Prostate gland (tissue), 2 donors: ENCODE measurements at places on chromosomes 3 and 15. TPM values are rescaled to one million over a fixed set of nuclear protein-coding genes. Genes with fewer than 3 reads are reported as not detected.
A peak's percentile ranks its signal among the peaks of the same experiment; 100 is the strongest.

DNA sequence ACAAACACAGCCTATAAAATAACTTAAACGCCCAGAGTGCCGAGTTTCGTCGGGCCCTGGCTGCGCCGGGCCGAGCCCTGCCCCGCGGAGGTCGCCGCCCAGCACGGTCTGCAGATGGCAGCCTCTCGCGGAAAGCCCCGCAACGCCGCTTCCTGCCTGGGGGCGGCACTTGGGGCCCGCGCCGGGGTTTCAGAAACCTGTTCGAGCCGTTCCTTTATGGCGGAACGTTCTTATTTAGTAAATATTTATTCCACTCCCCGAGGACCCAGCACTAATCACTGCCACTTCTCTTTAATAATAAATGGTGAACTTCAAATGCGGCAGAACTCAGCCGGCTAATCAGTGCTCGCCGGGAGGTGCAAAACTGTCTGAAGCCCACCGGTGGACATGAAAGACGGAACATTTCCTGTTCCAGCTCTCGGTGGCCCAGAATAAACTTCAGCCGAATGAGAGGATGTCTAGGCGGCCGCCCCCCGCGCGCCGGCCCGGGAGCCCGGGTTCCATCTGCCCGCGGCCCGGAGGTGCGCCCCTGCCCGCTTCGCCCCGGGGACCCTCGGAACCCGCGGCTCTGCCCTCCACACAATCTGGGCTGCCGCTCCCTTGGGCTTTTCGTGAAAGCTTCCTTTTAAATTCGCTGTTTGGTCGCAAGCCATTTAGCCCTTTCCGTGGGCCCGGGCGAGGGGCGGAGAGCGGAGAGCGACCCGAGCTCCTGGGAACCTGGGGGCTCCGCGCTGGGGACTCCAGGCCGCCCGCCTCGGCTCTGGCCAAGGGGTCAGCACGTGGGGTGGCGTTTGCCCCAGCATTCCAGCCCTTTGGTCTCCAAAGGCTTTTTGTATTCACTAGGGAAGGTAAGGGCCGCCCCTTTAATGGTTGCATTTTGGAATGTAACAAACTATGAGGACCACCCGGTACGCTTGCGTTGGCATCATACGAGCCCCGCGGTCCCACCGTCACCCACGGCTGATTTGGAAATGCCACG is 110.8 kb upstream of the ATP11B start:
- peak; percentile 30 for DNase-seq

Gene TNFAIP8L3
- 3.5 TPM for total RNA-seq

Gene SAMMSON
- 2.8 TPM for total RNA-seq

Gene RAD54L2
- total RNA-seq: 12.9 TPM

DNA sequence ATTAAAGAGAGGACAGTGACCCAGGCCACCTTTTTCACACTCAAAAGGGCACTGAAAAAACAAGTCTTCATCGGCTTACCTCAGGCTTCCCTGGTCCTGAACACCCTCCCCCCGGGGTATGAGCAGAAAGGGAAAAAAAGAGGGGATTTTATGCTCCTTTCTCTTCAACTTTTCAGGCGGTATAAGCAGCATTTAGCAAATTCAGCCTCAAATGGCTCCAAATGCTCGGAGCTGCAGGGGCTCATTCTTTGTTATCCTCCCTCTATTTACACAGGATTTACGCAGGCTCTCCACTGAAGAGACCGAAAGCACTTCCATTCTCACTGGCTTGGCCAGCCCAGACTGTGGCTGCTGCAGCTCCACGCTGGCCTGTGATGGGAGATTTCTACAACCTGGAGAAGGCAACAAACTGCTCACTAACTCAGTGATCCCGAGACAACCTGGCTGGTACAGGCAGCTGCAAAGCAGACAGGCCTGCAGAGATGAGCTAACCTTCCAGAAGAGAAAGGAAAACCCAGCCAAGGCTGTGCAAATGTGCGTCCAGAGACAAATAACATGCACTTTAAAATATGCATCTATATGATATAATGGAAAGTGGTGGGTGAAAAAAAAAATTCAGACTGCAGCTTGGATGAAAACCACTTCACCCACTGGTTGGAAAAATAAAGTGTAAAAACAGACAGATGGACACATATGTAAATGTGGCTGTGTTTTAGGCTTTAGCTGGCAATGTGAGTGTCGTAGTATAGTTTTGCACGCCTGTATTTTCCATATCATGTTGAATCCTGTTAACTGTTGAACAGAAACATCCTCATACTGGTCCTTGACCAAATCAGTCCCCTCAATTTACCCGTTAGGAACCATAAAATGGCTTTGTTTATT is 54.2 kb downstream of the MEIS2 start:
- no peak for DNase-seq

Gene AZI2
- total RNA-seq: 45.4 TPM

- DNase-seq: no peak
Observed at GRCh38 chr3:4714045-4714444, 220.9 kb downstream of the ITPR1 start.

DNA sequence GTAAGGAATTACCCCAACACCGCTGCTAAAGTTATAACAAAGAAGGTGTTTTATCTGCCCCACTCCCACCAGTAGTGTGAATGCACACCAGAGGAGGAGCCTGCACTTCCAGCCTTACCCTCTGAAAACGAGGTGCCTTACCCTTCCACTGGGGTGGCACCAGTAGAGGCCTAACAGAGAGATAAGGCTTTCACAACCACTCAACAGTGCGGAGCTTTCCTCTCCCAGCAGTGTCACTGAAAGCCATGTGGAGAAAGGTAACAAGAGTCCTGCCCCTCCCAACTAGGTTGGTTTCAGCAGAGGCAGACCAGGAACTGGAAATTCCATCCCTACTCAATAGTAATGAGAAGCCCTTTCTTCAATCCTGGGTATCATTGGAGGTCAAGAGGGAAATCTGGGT is 539.2 kb downstream of the VGLL3 start:
- no peak for DNase-seq

- DNase-seq: no peak
Observed at GRCh38 chr15:24823473-24823872, 131.3 kb upstream of the SNRPN start.

Gene SLC28A2
- not detected for total RNA-seq

GRCh38 chr15:100703032-100703578 is 100.7 kb downstream of the ASB7 start:
- no peak for DNase-seq

Gene MORC1
- total RNA-seq: 6.6 TPM

Gene C3orf22
- 4.9 TPM for total RNA-seq

GRCh38 chr3:118080889-118081288 is 953.8 kb downstream of the IGSF11 start:
- DNase-seq: no peak

DNA sequence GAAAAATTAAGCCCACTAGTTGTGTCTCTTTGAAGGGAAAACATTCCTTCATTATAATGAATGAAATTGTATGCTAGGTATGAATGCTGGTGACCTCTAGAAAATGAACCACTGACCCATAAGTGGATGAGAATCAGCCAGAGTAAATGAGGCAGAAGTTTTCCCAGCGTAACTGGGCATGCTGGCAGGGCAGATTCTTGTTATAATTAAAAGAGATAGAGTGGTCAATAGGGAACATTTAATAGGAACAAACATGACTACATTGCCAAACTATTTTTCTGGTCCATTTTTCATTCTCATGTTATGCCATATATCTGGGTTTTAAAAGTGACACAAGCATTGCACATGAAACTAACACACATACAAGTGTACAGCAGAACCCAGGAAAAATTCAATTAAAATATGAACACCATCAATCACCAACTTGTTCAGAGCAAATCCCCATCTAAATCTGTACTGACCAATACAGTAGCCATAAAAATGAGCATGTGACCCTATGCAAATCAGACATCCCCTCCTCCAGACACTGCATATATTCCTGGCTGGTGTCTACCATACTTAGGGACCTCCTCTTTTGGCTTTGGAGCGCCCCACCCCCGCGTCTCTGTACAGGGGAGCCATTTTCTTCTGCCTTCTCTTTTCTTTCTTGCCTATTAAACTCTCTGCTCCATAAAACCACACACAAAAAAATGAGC is 4.0 kb downstream of the CLRN1 start:
- no peak for DNase-seq

GRCh38 chr3:175502155-175502554 is 643.0 kb downstream of the NAALADL2 start:
- DNase-seq: no peak

GRCh38 chr15:28191832-28192231 is 92.7 kb upstream of the OCA2 start:
- peak; percentile 37 for DNase-seq

- no peak for DNase-seq
Observed at GRCh38 chr3:133093366-133093765, 55.2 kb downstream of the TMEM108 start.

DNA sequence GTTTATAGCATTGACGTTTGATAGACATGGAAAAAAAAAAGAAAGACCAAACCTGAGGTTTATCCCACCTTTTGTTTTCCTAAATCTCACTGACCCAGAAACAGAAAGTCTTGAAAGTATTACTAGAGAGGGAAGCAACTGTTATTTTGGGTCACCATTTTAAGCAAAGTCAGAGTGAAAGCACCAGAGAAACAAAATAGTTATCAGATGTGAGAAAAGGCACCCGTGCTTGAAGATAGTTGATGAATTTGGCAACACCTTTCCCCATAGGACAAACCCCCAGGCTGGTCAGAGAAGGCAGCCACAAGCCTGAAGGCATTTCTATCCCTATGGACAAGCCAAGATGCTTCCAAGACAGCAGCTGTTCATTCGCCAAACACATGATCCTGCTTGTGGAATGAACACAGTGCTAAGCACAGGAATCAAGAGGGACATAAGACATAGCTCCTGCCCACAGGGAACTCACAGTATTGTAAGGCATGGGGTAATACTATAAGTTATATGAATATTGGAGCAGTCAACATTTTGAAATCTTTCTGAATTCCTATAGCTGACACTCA is 170.9 kb downstream of the ERC2 start:
- DNase-seq: no peak

DNA sequence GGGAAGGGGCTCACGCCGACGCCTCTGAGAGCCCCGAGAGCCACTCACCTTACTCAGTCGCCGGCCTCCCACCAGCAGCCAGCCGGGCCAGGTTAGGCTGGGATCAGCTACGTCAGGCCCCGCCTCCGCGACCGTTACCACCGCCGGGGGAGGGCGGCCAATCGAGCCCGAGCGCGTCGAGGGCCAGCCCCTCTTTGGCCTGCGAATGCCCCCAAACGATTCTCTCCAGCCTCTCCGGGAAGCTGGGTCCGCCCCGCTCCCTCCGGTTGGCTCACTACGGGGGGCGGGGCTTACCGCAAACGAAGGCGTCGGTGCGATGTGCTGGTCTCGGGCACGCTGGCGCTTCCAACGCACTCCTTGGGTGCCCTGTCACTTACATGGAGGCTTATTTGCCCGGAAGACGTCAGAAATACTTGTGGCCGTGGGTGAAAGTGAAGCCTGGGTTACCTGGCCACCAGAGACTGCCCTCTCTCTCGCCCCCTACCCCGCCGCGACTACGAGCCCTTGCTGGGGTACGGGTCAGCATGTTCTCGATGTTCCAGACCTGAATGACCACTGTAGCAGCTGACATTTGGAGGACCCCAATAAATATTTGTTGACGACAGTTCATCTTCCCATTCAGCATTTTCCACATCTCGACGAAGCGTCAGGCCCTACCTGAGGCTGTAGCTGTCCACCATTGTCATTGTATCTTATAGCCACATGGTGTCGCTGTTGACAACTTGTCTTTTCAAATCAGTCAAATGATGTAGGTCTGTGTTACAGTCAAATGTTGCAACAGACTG is at the start of gene CEP70:
Gene CEP70 (minus strand): TSS at position 111 of the 785 bp plus-strand sequence. CDS start 21,333 bp downstream, outside the sequence.
- peak; percentile 95 for DNase-seq
